ENCODE measurements at places on chromosomes 6 and 20. TPM values are rescaled to one million over a fixed set of nuclear protein-coding genes. Genes with fewer than 3 reads are reported as not detected.

GRCh38 chr6:15429141-15430110, 183.6 kb downstream of the JARID2 start:
- no peaks in the 10 kb centered on the region for H3K36me3 ChIP-seq
- no peak overlapping the region for H3K4me3 ChIP-seq
- peaks cover 52% of the 10 kb centered on the region for H3K4me1 ChIP-seq
- H3K27ac ChIP-seq: no peak overlapping the region
- DNase-seq: no peak

GRCh38 chr6:127900935-127901334, at the start of gene THEMIS:
Gene THEMIS, minus strand, starts transcription at chr6:127901058. Its CDS starts 126 bp downstream, at chr6:127900932.
- H3K27ac ChIP-seq: no peak within 1 kb of the TSS
- H3K4me1 ChIP-seq: no peaks in the 10 kb centered on the region
- no peak within 1 kb of the TSS for H3K4me3 ChIP-seq
- no peaks in the 10 kb centered on the region for H3K27me3 ChIP-seq
- no peaks in the 10 kb centered on the region for H3K36me3 ChIP-seq
- no peak for DNase-seq

- no peak overlapping the region for H3K4me3 ChIP-seq
- DNase-seq: peak; percentile 29
- H3K4me1 ChIP-seq: no peaks in the 10 kb centered on the region
- H3K27me3 ChIP-seq: no peaks in the 10 kb centered on the region
- no peak overlapping the region for H3K27ac ChIP-seq
- peaks cover 1% of the 10 kb centered on the region for H3K36me3 ChIP-seq
These were observed 138.0 kb downstream of the NFATC2 start for GRCh38 chr20:51404297-51405060.

Gene TMEM200A
- total RNA-seq: 6.4 TPM

Gene EMILIN3
- total RNA-seq: 6.7 TPM
